ENCODE measurements at places on chromosomes 4 and X. TPM values are rescaled to one million over a fixed set of nuclear protein-coding genes. Genes with fewer than 3 reads are reported as not detected.

MAGEA10 gene
- not detected for polyA plus RNA-seq

DNA sequence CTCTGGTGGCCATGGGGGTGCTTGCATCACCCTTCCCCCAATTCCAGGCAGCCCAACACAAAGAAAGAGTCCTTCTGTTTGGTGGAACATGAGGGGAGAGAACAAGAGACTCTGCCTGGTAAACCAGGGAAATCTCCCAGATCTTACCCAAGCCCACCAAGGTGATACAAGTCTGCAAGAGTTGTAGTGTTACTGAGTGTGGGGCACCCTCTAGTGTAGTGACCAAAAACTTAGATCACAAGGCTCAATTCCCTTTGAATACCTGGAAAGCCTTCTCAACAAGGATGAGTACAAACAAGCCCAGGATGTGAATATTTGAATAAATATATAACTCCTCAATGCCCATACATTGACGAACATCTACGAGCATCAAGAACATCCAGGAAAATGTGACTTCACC, 64.7 kb downstream of the IL13RA2 start:
- DNase-seq = no peak

JAKMIP1 gene
- 28.3 TPM for polyA plus RNA-seq

- DNase-seq = no peak
These were observed 84.0 kb downstream of the WWC2 start for GRCh38 chr4:183182873-183183725.

- DNase-seq = no peak
These were observed 28.7 kb downstream of the S100G start for GRCh38 chrX:16678689-16679088.

DNA sequence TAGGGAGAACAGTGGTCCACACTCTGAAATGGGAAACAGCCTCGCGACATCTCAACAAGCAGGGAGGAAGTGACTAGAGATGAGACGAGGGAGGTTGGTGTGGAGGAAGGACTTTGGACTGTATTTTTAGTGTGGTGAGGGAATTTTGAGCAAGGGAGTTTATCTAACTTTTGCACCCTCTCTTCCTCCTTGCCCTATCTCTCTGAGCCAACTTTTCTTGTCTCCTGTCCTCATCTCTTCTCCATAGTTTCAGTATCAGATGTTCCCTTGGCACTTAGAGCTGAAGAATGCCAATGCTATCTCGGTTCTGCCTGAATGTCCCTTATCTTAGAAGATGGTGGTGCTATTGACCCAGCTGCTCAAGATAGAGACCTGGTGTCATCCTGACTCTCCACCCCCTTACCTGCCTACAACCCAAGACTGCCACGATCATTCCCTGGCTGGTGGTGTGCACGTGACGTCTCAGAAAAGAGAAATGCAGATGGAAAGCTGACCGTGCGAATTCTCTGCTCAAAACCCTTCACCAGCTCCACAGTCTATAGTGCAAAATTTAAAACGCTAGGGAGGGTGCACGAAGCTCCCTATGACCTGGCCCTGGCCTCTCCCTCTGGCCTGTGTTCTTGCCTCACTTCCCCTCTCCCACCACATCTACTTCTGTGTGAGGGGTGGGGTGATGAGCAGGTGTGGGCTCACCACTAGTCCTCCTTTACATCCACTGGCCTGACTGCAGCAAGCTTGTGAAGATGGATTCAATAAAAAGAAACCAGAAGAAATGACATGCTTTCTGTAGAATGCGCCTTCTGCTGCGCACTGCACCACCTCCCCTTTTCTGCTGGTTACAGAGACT, 20.9 kb downstream of the MPP1 start:
- DNase-seq = no peak

DNA sequence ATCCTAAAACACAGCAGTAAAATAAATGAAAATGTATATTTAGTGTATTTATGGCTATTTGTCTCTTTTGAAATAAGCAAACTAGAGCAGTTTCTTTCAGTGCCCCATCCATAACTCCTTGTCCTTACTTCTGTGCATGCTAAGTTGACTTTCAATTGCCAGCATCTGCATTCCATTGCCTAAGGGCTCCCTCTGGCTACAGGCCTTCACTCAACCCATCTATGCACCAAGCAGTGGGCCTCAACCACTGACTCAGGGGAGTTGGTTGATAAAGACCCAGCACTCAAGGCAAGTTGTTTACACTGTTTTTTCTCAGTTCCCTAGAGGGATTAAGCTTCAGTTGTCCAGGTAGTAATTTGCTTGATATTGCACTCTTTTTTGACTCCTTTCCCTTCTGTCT, 265.7 kb downstream of the IQCM start:
- DNase-seq = no peak

PROM1 gene
- 58.0 TPM for polyA plus RNA-seq

DNA sequence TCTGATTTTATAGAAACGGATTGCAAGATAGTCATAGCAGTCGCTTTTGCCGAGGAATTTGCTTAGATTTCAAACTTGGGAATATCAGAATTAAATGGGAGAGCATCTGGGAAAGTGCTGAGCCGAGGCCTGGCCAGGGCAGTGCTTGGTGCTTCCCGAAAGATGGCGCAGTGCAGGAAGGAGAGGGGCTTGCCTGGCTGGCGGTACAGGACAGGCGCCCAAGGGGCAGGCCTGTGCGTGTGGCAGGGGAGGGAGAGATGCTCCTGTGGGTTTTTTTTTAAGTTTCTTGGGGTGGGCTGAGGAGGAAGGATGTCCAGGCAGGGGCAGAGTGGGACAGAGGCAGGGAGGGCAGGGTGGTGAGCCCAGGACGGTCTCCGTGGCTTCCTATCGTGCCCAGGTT, 241.1 kb downstream of the AFAP1 start:
- peak; percentile 42 for DNase-seq

ZNF157 gene
- 2.6 TPM for polyA plus RNA-seq
